ENCODE measurements at places on chromosomes 6 and 20.

DNA sequence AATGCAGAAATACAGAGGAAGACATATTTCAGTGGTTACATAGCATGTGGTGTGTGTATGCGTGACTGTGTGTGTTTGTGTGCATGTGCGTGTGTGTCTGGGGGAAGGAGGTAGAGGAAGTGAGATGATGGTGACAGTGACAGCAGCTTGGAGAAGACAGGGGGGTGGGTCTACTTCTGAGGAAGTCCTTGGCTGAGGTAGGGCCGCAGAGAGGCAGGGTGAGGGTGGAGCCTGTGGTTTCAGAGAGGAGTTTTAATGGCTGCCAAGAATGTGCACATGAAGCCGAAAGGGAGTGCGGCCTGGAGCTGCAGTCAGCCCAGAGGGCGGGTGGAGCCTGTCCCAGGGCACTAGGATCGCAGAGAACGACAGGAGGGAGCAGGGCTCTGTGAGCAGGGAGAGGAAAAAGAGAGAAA, 22.7 kb upstream of the RNF24 start:
- DNase-seq = peak; percentile 80

GRCh38 chr6:133707456-133707855, 181.5 kb upstream of the TCF21 start:
- peak; percentile 97 for DNase-seq

- DNase-seq = no peak
Observed at GRCh38 chr6:37050045-37050853, 44.8 kb downstream of the FGD2 start.

DNA sequence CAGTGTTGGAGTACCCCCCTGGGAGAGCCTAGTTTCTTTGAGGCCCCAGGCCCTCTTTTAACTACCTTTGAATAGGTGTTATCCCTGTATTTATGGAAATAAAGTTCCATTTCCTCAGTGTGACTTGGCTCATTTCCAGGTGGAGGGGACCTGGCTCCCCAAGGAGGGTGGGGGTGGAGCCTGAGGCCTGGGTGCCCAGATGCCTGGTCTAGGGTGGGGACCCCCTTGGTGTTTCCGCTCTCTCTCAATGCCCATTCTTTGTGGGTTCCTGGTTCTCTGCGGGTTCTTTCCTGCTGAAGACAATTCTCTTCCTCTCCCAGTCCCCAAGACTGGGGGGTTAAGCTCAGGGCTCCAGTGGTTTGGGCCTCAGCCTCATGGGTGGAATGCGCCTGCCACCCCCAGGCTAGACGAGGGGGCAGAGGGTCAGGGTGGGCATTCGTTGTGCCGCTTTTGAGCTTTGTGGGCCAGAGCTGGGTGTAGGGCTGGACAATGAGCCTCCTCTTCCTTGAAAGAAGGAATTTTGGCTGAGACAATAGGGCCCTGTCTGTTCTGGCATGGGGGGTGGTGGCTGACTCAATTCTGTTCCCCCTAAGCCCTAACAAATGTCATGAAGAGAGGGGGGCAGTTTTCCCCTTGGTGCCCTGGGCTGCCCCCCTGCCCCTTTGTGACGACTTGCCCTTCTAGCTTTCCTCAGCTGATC, 686 bp upstream of the EGFL8 start:
- no peak for DNase-seq

DNA sequence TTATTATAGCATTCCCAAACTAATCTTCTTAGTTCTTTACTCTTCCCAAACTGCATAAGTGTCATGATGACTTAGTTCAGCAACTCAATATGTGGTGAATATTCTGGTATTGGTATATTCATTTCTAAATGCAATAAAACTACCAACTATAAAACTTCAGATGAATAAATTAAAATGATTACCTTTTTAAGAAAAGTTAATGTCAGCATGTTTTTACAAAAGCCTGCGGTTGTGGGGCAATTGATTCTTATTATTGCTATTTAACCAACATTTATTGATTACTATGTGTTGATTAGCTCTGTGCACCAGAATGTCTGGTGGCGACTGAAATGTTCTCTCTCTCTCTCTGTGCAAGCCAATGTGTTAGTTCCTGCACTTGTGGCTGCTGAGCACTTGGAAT, 5.0 kb upstream of the SLC22A3 start:
- no peak for DNase-seq

DNA sequence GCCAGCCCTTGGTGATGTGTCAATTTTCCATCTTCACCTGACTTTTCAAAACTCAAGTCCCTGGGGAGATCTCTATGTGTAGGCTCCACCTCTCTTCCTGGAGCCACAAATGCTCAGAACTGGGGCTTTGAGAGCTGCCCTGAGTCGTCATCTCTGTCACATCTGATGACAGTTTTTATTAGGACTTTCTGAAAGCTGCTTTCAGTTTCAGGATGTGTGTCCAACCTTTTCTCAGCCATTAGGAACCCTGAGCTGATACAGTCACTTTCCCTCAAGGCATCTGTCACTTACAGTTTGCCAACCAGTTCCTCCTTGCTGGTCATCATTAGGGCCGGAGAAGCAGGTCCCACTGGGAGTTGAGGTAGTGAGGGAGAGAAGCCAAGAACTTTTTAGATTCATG, 365.9 kb upstream of the CHD6 start:
- DNase-seq = no peak

All from fibroblast of skin of abdomen (primary cell).